GM12878 (cell line): ENCODE measurements at places on chromosomes 6 and 20.

- H3K36me3 ChIP-seq: peaks cover 26% of the 10 kb centered on the region
- no peak overlapping the region for H3K4me3 ChIP-seq
- no peak overlapping the region for H3K27ac ChIP-seq
- DNase-seq: no peak
- H3K27me3 ChIP-seq: no peaks in the 10 kb centered on the region
Observed at GRCh38 chr6:31351401-31352309, 5.3 kb downstream of the HLA-B start.

DNA sequence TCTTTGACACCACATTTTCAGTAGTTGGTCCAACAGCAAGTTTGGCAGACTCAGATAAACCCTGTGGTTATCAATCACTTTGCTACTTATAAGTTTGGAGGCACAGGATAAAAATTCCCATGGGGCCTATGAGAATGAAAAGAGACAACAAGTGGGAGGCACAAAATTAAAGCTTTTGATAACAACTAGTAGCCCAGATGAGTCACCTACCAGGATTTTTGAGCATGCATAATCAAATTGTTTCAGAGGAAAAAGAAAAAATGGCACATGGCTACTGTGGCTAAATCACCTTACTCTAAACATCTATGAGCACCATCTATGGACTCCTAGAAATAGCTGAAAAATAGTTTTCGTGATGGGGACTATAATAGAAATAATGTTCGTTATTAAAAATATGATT is 40.8 kb upstream of the BMP5 start:
- no peaks in the 10 kb centered on the region for H3K4me1 ChIP-seq
- no peak overlapping the region for H3K4me3 ChIP-seq
- no peak overlapping the region for H3K27ac ChIP-seq
- no peaks in the 10 kb centered on the region for H3K27me3 ChIP-seq
- no peaks in the 10 kb centered on the region for H3K36me3 ChIP-seq

DNA sequence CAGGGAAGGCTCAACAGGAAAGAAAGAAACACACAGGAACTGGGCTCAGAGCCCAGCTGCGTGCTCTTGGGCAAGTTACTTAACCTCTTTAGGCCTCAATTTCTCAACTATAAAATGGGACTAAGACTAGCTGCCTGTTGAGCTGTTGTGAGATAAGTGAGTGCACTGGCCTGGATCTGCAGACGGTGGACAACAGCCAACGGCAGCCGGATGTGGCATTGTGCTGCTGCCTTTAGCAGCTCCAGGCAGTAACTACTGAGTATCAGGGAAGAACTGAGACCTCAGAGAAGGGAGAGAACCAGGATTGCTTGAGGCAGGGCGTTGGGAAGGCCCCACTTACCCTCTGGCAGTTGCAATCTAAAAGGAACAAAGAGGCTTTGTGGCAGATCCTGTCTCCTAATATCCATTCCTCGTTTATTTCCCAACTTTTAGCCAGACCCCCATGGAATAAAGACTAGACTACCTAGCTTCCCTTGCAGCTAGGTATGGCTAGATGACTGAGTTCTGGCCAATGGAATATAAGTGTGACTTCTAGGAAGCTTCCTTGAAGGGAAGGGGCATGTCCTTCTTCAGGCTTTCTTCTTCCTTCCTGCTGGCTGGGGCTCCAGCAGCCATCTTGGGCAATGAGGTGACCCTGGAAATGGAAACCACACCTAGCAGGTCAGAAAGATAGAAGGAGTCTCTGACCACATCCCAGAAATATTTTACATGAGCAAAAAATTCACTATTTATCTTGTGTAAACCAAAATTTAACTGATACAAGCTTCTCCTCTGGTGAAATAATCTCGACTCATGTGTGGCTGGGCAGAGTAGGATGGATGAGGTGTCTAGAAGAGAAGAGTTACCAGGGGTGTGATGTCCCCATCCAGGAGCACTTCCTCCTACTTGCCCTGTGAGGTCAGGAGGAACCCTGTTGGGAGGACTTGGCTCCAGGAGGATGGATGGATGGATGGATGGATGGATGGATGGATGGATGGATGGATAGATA is 67.6 kb downstream of the MRPL14 start:
- H3K4me3 ChIP-seq: no peak overlapping the region
- no peak for DNase-seq
- no peaks in the 10 kb centered on the region for H3K36me3 ChIP-seq
- H3K27me3 ChIP-seq: no peaks in the 10 kb centered on the region

GRCh38 chr6:122154155-122154554 is 245.3 kb upstream of the HSF2 start:
- no peak overlapping the region for H3K4me3 ChIP-seq
- no peaks in the 10 kb centered on the region for H3K27me3 ChIP-seq
- DNase-seq: no peak
- no peaks in the 10 kb centered on the region for H3K4me1 ChIP-seq
- no peak overlapping the region for H3K27ac ChIP-seq

DNA sequence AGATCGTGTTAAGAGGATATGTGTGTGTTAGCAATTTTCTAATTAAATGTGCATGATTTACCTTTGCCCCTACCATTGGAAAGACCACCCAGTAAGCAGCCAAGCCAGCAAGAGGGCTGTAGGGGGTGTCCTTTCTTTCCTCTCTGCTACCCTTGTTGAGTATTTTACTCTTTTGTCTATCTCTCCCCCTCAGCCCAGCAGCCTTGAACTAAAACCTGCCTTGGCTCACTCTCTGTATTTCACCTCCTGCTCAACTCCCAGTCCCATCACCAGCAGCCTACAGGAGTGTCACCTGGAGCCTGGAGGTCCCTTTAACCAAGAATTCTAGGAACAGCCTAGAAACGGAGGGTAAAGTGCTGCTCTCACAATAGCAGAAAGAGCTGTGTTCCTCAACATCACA is 81.0 kb downstream of the HIVEP2 start:
- no peak overlapping the region for H3K4me3 ChIP-seq
- H3K36me3 ChIP-seq: 0 out of 2 replicates have a peak, but pooled peaks cover 3% of the 10 kb centered on the region
- H3K27ac ChIP-seq: no peak overlapping the region; the same call in 1 of the 2 replicates
- H3K27me3 ChIP-seq: no peaks in the 10 kb centered on the region
- no peak for DNase-seq
